ENCODE measurements at places on chromosomes 2 and 18.

- no peak for DNase-seq
Measured at GRCh38 chr2:67694445-67694844, 297.3 kb downstream of the ETAA1 start.

DNA sequence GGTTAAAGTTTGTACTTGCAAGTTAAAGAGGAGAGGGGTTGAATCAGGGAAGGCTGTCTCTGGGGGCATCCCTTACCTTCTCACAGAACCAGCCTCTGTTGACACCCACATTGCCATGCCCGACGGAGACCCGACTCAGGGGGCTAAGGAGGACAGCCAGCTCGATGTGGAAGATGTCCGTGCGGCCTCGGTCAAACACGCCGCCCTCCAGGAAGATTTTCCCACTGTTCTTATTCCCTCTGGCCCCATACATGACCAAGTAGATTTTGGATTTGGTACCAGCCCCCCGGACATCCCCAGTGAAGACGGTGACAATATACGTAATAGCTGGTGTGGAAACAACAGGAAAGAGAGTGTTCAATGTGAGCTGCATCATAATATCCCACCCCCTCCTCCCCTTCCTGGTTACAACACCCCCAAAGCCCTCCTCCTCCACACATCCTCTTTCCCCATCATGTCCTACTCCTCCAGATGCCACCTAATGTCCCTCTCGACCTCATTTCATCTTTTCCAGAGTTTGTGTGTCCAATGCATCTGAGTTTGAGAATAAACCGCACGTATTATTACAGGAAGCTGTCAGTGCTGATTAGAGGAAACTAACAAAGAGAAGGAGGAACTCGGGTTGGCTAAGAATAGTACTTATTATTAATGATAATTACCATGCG, 55.7 kb downstream of the LOXHD1 start:
- no peak for DNase-seq

GRCh38 chr18:50659091-50660003, 99.5 kb downstream of the MAPK4 start:
- no peak for DNase-seq

- DNase-seq = no peak
Measured at GRCh38 chr18:65215865-65216466, 534.8 kb upstream of the CDH7 start.

DNA sequence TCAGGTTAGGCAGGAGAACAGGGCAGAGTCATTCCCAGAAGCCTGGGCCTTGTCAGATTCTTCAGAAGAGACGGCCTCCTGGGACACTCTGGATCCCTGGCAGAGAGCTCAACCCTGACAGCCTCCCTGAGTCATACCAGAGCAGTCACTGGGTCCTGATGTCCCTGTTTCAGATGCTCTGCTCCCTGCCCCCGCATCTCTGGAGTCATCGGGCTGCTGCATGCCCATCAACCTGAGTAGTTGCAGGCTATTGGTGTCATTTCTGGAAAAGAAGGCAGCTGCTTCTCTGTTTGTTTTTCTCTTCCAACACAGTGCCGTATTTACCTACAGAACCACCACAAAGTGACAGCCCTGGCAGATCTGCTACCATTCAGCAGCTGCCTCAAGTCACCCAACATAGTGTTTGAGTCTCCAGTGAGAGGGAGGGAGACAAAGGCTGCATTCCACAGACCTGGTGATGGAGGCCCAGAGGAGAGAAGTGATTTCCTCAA, 145.1 kb downstream of the B3GNT2 start:
- DNase-seq = no peak

- no peak for DNase-seq
Measured at GRCh38 chr2:229485857-229486256, 214.8 kb upstream of the PID1 start.

- DNase-seq = no peak
Measured at GRCh38 chr18:22210311-22210754, 40.9 kb downstream of the GATA6 start.

DNA sequence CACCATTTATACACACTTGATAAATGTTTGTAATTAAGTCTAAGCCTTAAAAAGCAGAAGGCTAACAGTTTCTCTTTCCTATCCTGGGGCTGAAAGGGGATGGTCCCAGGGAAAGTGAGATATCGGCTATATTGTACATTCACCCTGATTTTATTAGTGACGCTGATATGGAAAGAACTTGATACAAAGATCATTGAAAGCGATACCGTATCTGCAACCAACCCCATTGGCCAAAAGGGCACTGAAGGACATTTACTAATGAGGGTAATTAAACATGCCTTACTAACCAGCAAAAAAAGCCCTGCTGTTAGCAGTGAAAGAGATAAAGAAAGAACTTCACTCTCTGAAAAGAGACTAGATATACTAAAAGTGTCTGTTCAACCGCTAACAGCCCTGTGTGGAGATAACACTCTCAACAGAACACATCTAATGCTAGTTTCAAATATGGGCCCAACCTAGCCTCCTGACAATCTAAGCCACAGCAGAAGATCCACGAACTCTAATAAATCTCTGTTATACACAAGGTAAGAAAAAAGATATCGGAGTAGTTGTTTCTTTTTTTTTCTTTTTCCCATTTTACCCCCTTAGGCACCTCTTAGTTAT, 200.0 kb downstream of the CDH2 start:
- no peak for DNase-seq

DNA sequence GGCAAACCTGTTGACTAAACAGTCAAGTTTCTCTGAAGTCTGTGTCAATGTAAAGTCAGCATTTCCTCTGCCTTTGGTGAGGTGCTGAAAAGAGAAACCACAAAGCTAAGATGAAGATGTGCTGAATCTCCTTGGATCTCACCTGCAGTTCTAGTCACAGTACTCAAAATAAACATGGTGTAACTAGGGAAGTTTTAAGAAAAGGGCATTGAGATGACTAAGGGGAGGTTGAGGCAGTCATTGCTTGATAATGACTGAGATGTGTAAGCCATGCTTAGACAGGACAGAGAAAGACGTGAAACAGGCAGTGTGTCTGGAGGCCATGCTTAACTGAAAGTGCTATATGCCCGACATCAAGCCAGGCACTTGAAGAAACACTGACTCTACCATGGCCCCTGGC, 1010.0 kb upstream of the CELF4 start:
- no peak for DNase-seq

GRCh38 chr2:33205693-33206434, 259.1 kb downstream of the LTBP1 start:
- no peak for DNase-seq

GRCh38 chr2:19835781-19836281, 66.0 kb downstream of the TTC32 start:
- no peak for DNase-seq

GRCh38 chr2:101012706-101013181, 10.7 kb downstream of the RPL31 start:
- DNase-seq = no peak

- no peak for DNase-seq
Measured at GRCh38 chr2:106059416-106060065, 134.6 kb downstream of the UXS1 start.

DNA sequence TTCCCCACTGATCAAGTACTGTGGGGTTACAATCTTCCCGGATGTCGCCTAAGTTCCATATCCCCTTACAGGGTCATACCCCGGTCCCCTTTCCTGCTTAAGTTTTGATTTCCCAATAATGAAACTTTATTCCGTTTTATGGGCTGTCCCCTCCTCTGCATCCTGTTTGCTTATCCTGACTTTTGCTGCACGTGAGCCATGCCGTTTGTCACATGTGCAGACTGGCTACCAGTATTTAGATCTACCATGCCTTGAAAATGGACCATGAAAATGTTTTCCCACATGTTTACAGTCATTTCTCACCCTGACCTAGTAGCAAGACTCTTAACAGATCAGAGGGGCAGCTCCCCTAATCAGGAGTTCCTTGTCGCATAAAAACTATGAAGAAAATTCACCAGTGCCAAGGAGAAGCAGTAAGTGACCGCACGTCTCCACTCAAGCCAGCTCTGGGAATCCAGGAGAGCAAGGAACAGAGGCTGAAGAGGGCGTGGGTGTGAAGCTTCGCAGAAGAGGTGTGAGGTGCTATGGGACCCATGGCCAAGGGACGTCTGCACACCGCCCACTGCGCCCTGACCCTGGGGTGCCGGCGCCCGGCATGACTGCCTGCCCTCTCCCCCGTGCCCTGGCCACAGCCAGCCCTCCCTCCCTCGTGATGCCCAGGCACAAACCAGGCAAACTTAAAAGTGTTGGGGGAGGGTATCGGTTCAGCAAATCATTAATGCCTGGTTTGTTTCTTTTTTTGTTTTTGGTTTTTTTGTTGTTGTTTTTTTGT, 440.8 kb upstream of the SALL3 start:
- DNase-seq = no peak

DNA sequence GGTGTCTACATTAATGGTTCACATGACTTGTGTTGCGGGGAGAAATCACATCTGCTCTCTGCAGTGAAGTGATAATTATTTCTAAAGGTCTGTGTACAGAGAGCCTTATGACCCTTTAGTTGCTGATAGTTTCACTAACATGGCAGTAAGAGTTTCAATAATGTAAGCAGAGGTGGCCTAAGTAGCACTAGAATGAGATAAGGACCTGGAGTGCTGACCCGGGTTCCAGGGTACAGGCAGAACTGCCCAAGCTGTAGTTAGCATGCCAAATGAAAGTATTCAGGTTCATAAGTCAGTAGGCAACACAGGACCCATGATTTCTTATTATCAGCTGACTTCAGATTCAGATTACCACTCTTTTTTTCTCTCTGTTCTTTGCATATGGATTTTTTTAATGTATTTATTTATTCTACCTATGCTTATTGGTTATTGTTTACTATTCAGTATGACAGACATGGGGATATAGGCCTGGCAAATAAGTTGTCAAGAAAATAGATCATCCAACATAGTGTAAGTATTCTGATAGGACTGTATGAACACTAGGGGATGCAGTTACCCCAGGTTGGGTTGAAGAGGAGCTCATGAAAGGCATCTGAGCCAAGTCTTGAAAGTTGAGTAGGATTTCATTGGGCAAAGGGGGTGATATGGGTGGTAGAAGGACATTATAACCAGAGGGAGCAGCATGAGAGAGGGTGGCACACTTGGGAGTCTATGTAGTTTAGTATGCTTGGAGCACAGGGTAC, 105.2 kb downstream of the CCDC85A start:
- DNase-seq = no peak

- no peak for DNase-seq
Measured at GRCh38 chr2:50546790-50547189, 485.1 kb downstream of the NRXN1 start.

- no peak for DNase-seq
Measured at GRCh38 chr2:241081190-241081642, 20.9 kb downstream of the MTERF4 start.

DNA sequence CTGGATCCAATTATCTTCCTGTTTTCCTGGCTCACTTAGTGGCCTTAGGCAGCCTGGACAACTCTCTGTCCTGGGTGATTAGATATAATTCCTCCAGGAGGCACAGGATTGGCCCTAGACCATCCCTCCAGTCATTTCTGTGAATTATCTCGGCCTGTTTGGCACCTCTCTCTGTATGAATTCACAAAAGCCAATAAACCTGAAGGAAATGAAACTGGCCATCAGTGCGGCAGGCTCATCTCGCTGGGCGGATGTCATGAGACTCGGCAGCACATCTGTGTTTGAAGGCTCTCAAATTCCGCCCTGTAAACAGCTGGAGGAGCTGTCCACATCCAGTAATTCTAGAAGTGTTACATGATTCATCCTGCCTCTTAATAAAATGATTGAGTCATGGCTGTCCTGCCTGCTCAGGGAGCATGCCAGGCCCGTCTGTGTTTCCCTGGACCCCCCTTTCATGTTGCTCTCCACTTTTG, 38.6 kb downstream of the ACOXL start:
- DNase-seq = no peak

- no peak for DNase-seq
Measured at GRCh38 chr2:227205701-227206100, 41.3 kb downstream of the COL4A3 start.
